ENCODE measurements at places on chromosomes 4 and X.

- DNase-seq: no peak
Measured at GRCh38 chr4:84914686-84915395, 51.6 kb downstream of the WDFY3 start.

GRCh38 chr4:134364928-134365327 lies 163.3 kb upstream of the PABPC4L start:
- DNase-seq: no peak

DNA sequence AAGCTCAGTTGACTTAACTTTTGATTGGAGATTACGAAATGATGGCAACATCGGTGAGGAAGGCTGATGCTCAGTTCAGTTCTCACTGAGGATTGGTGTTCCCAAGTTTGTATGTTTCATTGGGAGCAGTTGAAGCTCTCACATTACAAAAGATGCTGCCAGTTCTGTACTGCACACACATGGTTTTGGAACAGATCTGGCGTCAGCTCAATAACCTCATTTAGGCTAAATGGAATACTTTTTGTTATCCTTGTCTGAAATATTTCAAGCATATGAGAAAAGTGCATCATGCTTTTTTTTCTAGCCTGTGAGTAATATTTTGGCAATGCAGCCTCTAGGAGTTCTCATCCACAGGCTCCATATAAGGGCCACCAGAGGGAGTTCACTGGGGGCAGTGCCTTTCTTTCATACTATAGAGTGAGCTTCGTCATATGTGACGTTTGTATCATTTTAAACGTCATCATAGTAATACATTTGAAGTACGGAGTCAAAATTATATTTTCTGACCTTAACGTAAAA lies 4.1 kb downstream of the ENPEP start:
- peak; percentile 96 for DNase-seq

GRCh38 chr4:76984788-76985211 lies 35.2 kb downstream of the SEPTIN11 start:
- DNase-seq: peak; percentile 100

GRCh38 chr4:56240554-56241174 lies 146.6 kb downstream of the AASDH start:
- DNase-seq: no peak

GRCh38 chr4:143375326-143376073 lies 38.8 kb downstream of the GAB1 start:
- DNase-seq: no peak
